ENCODE measurements at places on chromosomes 2 and 18.

DNA sequence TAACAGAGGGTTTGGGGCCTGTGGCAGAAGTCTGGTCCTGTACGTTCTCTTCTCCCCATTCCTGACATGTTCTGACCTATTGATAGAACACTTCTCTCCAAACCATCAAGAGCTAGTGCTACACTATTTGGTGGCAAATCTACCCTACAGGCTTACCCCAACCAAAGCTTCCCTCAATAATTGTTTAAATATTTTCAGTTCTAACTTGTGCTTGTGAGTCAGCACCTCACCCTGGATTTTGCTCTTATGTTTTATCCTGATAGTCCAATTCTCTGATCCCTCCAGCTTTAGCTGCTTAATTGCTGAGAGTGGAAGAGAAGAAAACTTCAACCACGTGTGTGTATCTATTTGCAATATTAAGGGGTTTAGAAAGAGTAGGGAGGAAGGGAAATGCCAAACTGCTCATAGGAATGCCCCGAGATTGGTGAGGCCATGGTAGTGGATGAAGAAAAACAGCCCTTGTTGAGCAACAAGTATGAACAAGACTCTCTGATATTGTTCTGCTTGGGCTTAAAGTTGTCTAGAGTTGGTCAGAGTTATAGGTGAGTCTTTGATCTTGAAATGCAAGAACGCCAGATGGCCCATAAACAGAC, 67.8 kb upstream of the PARD3B start:
- no peak for DNase-seq

DNA sequence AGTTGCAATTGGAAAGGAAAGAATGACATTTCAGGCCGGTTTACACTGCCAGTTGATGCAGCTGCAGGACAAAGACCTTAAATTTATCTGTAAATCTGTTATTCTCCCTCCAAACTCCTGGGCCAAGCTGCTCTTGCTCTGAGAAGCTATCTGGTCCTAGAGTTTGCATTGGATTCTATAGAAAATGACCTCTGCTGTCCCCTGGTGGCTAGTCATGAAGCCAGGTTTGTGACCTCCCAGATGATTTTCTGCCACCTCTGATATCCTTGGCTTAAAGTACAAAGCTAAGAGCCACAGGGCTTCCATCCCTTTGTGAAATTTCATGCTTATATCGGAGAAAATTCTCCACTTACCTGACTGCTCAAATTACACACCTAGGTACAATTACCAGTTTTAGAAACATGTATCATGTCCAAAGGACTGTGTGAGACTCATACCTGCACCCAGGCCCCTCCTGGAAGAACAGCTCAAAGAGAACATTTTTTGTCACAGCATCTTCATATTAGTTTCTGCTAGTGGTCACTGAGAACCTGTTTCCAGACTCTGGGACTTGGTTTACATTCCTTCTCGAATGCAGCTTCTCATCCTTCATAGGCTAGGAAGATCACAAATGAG, 28.9 kb upstream of the IER3IP1 start:
- DNase-seq, result peak; percentile 9

GRCh38 chr2:226755631-226756030, 44.0 kb downstream of the IRS1 start:
- DNase-seq, result no peak

- DNase-seq, result no peak
These were observed 113.0 kb upstream of the NEDD4L start for GRCh38 chr18:57931038-57931437.

- no peak for DNase-seq
These were observed 98.2 kb upstream of the TMEM178A start for GRCh38 chr2:39567507-39567906.

DNA sequence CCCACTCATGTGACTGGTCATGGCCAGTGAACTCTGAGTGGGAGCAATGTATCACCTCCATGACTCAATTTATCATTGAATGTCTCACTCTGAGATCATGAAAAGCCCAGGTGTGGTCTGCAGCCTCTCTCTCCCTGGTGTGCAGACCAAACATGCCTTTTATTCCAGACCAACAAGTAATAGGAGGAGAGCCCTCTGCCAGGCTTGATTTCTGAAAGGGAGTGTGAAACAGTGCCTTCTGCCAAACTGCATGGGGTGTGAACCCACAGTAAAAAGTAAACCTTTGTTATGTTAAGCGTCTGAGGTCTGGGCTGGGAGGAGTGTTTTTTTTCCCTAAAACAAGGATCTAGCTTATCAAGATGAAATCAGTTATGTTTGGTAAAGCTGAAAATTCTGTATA, 601.2 kb downstream of the ADCYAP1 start:
- DNase-seq, result no peak

DNA sequence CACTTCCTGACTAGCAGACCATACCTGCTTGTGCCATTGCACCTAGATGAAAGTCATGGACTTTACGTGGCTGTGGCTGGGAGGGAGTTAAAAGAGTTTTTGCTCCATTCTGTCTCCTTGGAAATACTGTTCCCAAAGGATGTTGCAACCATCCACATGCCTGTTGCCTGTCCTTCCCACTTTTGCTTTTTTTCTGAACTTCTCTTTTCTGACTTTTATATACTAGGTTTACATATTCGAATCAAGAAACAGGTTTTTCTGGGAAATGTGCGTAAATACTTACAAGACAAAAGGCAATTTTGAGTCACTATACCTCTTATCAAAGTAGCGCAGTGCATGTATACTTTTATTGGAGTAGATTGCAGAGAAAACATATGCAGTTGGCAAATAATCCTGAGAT, 244.8 kb downstream of the PRKCE start:
- no peak for DNase-seq

- no peak for DNase-seq
These were observed 69.8 kb upstream of the KCTD1 start for GRCh38 chr18:26618135-26618534.

DNA sequence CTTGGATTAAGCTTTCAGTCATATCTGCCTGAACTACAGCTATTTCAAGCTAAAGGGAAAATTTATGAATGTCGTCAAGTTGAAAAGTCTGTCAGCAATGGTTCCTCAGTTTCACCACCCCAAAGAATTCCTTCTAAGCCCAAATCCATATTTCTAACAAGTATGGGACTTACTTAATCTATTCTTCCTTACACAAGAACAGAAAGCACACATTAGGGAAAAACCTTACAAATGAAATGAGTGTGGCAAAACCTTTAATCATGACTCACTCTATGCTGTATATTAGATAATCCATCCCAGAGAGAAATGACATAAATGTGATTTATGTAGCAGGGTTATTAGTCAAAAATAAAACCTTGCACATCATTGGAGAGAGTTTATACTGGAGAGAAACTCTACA, 78.9 kb downstream of the RAB31 start:
- no peak for DNase-seq

DNA sequence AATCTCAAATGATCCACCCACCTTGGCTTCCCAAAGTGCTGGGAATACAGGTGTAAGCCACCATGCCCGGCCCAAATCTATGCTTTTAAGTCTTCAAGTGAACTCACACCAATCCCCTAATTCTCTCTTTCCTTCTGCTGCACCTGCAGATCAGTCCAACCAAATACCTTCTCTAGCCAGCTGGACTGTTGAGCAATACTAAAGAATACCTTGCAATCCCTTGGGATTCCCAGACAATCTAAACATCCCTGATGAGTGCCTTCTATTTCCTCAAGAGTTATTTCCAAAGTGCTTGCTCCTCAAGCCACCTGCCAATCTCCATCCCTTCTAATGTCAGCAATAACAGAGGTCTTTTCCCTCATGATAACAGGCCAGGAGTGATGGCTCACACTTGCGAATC, 48.6 kb downstream of the SF3B1 start:
- no peak for DNase-seq

GRCh38 chr2:217593732-217594131, 409.1 kb downstream of the TNS1 start:
- DNase-seq, result peak; percentile 9

- DNase-seq, result peak; percentile 37
These were observed 158.5 kb downstream of the FTCDNL1 start for GRCh38 chr2:199692489-199692888.

DNA sequence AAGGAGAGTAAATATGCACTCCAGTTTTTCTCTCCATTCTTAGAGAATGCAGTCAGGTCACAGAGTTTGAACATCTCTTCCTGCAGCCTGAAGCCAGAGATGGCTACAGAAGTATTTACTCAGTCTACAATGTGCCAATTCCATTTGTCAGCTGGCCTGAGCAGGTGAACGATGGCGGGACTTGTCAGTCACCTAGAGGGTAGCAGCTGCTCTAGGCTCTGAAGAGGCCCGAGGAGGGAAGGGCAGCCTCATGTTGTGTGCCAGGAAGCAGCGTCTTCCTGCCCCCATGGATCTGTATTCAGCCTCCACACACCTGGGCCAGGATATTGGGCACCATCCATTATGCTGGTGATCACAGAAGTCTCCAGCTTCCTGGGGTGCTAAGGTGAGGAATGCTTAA, 316.7 kb upstream of the CHAC2 start:
- peak; percentile 100 for DNase-seq

- DNase-seq, result no peak
These were observed 487.2 kb upstream of the RAB12 start for GRCh38 chr18:8121942-8122480.

DNA sequence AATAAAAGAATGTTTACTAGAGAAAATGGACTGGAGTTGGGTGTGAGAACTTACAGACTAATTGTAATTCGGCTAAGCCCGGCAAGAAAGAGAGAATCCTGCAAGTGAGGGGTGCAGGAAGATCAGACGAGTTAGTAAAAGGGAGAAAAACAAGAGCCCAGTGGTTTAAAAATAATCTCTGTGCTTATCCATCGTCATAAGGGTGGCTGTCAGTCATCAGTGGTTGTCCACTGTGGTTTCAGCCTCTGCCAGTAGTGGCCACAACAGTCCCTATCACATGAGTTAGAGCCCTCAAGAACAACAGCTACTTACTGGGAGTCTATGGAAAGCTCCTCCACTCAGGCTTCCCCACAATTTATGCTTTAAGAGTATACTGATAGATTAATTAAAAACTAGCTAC, 239.8 kb downstream of the SETBP1 start:
- DNase-seq, result no peak

- no peak for DNase-seq
These were observed 81.9 kb upstream of the MAPRE2 start for GRCh38 chr18:34959211-34959829.

- DNase-seq, result no peak
These were observed 223.6 kb upstream of the SIX2 start for GRCh38 chr2:45232818-45233217.

DNA sequence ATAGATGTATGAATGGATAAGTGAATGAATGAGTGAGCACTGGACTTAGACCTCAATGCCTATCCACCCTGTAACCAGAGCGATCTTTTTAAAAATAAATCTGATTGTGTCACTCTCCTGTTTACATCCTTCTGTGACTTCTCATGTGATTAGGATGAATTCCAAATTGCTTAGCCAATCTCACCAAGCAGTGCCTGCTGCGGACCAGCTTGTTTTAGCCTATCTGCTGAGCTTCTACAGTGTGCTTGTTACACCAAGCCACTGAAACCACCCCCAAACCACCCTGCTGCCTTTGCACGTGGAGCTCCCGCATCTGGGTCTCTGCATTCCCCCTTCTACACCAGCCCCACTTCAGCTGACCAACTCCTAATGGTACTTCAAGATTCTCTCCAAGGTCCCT, 265.4 kb downstream of the EN1 start:
- DNase-seq, result no peak

GRCh38 chr2:102358496-102358895, 2.9 kb downstream of the IL18R1 start:
- DNase-seq, result no peak

DNA sequence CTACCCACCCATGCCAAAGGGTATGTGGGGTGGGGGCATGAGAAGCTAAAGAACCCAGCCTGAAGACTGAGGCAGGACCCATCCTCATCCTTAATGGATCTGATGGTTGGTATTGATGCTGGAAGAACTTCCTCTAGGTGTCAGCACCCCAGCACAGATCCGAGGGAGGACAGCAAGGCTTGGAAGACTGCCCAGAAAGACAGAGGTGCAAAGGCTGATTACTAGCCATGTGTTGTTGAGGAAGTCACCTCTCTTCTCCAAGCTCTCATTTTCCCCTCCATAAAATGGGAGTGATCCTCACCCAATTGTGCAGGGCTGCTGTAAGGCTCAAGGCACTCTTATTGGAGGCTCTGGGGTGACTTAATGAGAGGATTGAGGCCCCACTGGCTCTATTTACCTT, 256.5 kb downstream of the CELF4 start:
- no peak for DNase-seq

GRCh38 chr2:223921204-223921603, 23.9 kb downstream of the WDFY1 start:
- no peak for DNase-seq

DNA sequence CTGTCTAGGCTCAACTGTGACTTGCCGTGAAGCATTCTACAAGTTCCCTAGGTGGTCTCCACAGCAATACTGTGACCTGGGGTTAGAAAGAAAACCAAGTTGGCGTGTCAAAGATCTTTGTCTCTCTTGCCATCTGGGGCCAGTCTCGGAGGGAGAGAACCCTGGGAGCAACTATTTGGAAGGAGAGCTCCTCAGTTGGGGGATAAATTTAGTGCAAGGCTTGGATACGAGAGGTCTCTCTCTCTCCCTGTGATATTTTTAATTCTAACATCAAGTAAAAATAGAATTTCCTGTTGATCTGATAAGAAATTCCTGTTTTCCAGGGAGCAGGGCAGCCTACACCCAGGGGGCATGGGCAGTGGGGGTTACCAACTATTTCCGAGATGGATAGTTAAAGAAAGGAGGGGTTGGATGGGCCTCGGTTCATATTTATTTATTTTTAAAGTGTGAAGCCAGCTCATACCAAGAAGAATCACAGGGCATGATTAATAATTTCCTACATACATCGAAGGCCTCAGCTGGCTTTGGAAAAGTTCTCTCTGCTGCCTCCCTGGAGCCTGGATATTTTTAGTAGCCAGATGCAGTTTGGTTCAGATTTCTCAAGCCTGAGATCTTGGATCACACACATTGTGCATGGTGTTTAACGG, 62.8 kb downstream of the EHD3 start:
- DNase-seq, result no peak

- peak; percentile 29 for DNase-seq
These were observed at the start of gene DNER for GRCh38 chr2:229714080-229714735. TSS of gene DNER (minus strand) at chr2:229714555. CDS start at chr2:229714423, 132 bp downstream.

DNA sequence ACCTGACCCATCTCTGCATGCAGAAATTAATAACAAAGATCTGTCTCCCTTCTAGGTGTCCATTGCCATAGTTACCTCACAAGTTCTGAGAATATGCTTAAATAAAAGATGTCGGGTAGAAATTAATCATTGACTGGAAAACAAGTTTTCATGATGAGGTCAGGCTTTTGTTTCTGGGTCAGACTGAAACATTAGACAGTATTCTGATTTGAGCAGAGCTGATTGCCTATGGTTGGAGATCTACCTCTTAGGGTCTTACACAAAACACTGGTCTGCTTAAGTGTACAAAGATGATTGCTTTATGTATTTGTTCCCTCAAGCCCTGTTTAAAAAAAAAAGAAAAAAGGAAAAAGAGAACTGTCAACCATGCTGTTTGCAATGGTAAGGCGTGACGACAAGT, 956.4 kb downstream of the CPS1 start:
- no peak for DNase-seq

- no peak for DNase-seq
These were observed 215.3 kb upstream of the SETBP1 start for GRCh38 chr18:44465381-44465841.

DNA sequence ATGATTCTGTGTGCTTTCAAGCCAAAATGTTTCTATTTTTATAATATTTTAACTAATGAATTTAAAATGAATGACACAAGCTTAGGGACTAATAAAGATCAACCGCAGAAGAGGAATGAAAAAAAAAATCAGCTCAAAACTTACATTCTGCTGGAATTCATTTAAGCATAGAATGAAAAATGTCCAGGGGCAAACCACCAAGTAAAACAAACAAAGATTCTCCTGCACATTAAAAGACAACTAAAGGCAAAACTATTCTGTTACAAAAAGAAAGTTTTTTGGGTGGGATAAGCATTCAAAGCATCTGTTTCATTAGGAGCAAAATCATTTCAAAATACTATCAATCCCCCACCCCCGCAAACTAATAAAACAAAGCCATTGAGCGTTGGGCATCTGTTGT, 99.3 kb upstream of the SOX11 start:
- no peak for DNase-seq
